ENCODE measurements at places on chromosomes 5 and 9.

DNA sequence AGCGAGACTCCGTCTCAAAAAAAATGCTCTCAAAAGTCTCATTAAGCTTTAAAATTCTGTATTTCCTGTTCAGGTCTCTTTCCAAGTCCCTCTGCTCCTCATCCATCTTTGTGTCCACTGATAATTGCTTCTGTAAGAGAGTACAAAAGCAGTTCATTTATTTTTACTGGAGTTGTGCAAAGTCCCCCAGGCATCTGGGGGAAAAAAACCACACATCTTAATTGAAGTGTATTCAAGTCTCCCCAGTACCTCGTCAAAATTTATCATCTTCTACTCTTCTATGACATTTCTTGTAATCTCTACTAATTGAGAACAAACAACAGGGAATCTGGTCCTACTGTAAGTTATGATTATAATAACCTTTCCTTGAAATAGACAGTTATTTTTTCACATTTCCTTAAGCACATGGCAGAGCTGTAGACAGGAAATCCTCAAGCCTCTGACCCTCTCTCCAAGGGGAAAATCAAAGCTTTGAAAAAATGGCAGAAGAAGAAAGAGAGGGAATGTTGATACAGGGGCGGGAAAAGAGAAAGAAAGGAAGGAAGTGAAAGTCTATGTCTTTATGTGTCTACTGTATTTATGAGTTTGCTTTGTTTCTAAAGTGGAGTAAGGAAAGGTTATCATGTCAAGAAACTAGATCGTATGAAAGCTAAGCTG is 51.5 kb downstream of the RAI14 start:
- no peak for DNase-seq

GRCh38 chr5:17230808-17231525 is 13.5 kb downstream of the BASP1 start:
- no peak for DNase-seq

GRCh38 chr9:99731950-99732349 is 89.7 kb upstream of the NR4A3 start:
- no peak for DNase-seq

DNA sequence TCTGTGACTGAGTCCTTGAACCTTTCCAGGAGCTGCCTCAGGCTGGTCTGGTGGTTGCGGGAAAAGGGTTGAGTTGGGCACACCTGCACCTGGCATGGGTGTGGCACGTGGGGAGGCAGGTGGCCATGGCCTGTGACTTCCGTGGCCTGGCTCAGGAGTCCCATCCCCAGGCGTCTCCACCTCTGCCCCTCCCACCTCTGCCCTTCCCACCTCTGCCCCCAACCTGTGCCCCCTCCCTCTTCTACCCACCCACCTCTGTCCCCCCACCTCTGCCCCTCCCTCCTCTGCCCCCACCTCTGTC is 1.9 kb upstream of the QRFP start:
- no peak for DNase-seq

DNA sequence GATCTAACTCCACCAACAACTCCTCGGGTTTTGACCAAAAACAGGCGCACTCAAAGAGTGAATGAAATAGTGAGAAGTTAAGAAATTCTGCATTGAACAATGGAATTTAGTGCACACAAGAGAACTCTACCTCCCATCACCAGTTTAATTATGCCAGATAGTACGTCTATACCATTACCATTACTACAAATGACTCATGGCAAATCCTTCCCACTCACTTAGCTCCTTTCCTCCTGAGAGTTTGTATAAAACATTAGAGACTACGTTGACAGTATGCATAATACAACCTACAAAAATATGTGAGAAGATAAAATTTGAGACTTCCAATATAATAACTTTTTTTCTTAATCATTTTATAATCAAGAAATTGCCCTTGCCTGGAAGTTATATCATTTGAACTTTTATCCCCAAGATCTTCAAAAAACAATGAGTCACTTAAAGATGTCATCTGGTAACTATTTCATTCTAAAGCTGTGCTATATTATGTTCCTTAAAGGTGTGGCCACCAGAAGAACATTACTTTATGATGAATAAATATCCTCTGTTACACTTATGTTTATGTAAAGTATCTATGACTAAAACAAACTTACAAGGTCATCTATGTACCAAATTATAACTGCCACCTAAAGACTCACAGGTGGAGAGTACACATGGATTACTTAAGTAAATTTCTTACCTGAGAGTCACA is 297.9 kb upstream of the PTGER4 start:
- no peak for DNase-seq

- DNase-seq = no peak
Measured at GRCh38 chr9:26779062-26779461, 113.5 kb downstream of the CAAP1 start.

DNA sequence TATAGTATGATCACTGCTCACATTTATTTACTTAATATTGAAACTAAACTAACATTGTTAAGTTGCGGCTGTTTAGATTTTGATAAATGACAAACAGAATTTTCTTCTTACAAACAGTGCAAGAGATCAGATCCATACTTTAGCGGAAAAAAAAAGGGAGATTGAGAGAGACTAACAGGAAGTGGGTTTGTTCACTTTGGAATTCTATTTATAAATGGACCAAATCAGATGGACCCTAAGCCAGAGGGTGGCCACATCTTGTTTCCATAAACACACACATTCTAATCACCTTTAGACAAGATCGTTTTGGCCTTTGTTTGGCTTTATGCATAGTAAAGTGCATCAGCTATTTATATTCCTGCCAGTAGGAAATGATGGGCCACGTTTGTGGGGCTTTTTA is 381.4 kb upstream of the CD180 start:
- no peak for DNase-seq

DNA sequence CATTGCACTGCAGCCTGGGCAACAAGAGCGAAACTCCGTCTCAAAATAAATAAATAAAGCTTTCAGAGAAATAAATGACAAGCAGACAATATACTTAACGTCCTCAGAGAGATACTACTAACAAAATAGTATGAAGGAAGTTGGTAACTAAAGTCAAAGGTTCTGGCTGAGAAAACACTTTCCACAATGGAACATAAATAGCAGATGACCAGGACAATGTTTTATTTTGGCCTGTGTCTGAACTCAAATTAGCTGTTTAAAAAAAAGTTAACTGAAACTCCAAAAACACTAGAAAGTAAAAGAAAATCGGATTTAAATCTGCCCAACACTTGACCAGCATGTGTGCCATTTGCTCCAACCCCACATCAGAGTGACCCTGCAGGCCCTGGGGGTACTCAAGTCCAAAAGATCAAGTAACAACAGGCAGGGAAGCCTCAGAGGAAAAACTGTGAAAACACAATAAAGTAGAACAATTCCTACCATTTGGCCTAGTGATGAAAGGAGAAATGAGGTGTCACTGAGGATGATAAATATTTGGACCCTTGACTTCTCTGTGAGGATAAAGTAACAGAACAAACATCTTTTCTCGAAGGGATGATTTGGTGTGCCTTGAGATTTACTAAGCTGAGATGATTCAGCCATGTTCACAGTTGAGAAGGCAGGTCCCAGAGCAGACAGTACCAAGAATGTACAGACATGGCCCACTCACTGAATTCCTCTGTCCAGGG is 47.7 kb downstream of the LHFPL2 start:
- DNase-seq = no peak

DNA sequence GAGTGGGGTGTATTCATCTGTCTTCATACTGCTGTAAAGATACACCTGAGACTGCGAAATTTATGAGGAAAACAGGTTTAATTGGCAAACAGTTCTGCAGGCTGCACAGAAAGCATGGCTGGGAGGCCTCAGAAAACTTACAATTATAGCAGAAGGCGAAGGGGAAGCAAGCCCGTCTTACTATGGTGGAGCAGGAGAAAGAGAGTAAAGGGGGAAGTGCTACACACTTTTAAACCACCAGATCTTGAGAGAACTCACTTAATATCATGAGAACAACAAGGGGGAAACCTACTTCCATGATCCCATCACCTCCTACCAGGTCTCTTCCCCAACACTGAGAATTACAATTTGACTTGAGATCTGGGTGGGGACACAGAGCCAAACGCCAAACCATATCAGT is 12.5 kb upstream of the NREP start:
- DNase-seq = no peak

- no peak for DNase-seq
Measured at GRCh38 chr5:1445313-1445688, at the start of gene SLC6A3. Gene SLC6A3 (minus strand): TSS chr5:1445440. CDS start chr5:1443197, 2,243 bp downstream.

DNA sequence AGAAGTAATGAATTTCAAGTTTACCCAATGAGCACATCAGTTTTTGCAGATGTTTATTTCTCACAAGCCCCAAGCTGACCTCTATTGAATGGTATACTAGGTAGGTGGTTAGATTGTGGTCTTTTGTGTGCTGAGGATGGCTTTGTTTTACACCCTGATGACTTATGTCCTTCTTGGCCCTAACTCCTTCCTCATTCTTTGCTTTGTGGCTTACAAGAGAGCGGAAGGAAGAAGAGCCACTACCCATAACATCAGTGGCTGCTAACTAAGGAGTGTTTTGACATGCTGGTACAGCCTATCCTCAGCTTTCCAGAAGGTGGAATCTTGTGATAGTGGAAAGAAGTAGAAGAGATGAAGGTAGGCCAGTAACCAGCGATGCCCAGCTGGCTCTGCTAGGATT is 85.7 kb upstream of the NTRK2 start:
- no peak for DNase-seq

Data from bone marrow (tissue), 2 donors.